ENCODE measurements at places on chromosomes 16 and 17.

DNA sequence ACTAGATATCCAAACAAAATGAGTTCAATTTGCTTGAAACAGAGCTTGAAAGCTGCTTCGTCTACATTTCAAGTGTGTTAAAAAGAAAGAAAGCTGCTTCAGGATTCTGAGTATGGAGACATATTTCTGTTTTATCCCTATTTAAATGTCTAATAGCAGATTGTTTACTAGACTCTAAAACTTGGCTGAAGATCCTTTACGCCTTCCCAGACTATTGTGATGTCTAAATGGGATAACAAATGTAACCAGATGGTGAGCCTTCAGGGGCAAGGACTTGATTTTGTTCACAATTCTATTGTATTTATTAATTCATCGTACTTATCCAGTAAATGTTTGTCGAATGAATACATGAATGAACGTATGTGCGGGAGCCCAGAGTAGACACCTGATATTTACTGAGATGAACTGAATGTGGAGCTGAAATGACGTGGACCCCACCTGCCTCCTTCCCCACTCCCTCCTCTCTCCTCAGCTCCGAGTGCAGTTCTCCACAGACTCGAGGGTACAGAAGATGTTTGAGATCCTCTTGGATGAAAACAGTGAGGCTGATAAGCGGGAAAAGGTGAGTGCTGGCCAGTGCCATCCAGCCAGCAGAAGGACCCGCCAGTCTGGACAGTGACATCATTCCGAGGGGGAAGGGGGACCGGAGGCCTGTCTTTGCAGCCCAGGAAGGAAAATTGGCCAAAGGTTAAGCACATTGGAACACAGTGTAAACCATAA lies 5.0 kb downstream of the UNC45B start:
- no peak for DNase-seq

DNA sequence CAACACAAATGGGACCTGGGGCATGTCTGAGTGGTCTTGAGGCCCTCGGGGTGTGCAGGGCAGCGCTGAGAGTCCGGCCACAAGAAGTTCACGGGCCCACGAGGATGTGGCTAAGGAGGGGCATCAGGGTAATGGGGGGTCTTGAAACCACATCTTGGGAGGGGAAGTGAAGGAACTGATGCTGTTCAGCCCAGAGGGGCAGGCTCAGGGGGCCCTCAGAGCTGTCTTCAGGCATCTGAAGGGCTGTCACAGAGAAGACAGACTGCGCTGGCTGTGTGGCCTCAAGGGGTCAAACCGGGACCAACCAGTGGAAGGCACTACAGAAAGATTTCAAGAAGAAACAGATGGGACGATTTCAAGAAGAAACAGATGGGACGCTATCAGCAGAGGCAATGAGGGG lies 45.1 kb downstream of the ZNF423 start:
- DNase-seq: no peak

- DNase-seq: no peak
These were observed 422.1 kb upstream of the SALL1 start for GRCh38 chr16:51573191-51573590.

- no peak for DNase-seq
These were observed 575.0 kb downstream of the CDH13 start for GRCh38 chr16:83201748-83202147.

- DNase-seq: no peak
These were observed 41.3 kb upstream of the MNT start for GRCh38 chr17:2442166-2442565.

- DNase-seq: peak; percentile 57
These were observed at the start of gene RILP for GRCh38 chr17:1649844-1650501. Gene RILP, minus strand, starts transcription at chr17:1649866. Its CDS starts 62 bp downstream, at chr17:1649804.

- DNase-seq: no peak
These were observed 83.9 kb upstream of the CIBAR2 start for GRCh38 chr16:85195900-85196772.

DNA sequence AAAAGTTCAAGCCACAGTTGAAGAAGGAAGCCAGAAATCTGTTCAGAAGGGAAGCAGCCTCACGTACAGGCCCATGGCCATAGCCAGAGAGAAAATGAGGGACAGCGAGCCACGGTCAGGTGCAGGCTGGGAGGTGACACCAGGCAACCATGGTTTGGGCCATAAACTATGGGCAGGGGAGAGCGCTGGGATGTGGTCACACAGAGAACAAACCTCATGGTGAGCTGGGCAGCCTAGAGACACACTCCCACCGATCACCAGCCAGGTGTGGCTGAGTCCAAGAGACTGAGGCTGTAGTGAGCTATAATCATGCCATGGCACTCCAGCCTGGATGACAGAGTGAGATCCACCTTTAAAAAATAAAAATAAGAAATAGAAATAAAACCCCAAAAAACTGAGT lies 76.5 kb downstream of the NETO2 start:
- no peak for DNase-seq

DNA sequence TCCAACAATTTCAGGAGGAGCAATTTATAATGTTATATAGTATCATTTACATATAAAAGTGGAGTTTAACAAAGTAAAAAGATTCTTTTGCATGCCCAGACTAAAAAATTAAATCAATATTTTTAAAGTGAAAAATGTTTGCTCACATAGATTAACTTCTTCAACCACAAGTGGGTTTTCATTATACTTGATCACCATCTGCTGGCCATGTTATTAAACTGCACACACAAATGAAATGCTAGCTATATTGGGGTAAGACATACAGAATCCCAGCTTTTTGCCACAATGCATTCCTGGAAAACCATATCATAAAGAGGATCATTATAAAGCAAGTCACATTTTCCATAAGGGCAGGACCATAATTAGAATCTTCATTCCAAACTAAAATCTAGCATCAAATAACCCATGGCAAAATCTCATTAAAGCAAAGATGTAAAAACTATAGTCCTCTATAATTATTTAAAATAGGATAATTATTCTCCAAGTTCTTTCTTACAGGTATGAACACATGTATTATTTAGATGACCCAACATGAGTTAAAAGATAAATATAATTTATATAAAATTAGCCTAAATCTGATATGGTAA lies 26.3 kb downstream of the CEP112 start:
- DNase-seq: peak; percentile 56

DNA sequence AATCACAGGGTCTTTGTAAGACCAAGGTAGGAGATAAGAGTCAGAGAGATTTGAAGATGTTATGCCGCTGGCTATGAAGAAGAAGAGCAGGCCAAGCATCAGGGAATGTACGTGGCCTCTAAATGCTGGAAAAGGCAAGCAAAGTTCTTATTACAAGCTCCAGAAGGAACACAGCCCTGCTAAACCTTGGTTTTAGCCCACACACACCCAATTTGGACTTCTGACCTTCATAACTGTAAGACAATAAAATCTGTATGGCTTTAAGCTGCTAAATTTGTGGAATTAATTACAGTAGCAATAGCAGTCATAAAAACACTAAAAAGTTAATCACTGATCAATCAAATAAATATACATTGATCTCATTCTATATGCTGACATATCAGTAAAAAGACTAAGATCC lies 6.0 kb downstream of the TMEM170A start:
- DNase-seq: no peak

- DNase-seq: no peak
These were observed 11.6 kb downstream of the CUEDC1 start for GRCh38 chr17:57943645-57944044.

- DNase-seq: no peak
These were observed 2.7 kb downstream of the TRPV2 start for GRCh38 chr17:16417896-16418684.

DNA sequence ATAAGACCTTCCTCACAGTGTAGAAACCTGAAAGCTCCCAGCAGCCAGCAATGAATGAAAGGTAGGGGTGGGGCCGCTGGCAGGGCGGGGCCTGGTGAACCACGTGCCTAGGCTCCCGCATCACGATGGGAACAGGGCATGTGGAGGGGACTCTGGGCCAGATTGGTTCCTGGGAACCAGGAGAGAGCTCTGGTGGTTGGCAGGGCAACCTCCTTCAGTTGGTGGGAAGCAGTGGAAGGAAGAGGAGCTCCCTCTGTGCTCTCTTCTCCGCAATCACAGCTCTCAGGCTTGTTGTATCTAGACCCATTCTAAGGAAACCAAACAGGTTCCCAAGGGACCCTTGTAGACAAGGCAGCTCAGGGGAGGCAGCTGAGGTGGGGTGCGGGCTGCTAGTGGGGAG lies 10.5 kb downstream of the GGA2 start:
- no peak for DNase-seq

DNA sequence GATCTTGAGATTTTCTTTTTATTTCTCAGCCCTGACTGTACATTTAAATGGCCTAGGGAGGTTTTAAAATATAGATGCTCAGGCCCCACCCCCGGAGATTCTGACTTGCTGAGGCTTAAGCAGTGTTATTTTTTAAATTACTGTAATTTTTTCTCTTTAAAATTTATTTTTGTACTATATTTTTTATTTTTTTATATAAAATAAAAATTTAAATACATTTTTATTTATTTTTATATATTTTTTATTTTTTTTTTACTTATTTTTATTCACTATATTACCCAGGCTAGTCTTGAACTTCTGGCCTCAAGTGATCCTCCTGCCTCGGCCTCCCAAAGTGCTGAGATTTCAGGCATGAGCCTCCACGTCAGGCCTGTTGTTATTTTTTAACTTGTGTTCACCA lies 83.3 kb downstream of the KATNIP start:
- no peak for DNase-seq

- DNase-seq: peak; percentile 76
These were observed 46.5 kb upstream of the CPNE2 start for GRCh38 chr16:57045694-57046381.

- DNase-seq: no peak
These were observed 273.4 kb upstream of the TNRC6C start for GRCh38 chr17:77684803-77685798.

- no peak for DNase-seq
These were observed 52.1 kb downstream of the PRKCA start for GRCh38 chr17:66354472-66354871.

- no peak for DNase-seq
These were observed 8.0 kb downstream of the TLCD3A start for GRCh38 chr17:740240-741017.

DNA sequence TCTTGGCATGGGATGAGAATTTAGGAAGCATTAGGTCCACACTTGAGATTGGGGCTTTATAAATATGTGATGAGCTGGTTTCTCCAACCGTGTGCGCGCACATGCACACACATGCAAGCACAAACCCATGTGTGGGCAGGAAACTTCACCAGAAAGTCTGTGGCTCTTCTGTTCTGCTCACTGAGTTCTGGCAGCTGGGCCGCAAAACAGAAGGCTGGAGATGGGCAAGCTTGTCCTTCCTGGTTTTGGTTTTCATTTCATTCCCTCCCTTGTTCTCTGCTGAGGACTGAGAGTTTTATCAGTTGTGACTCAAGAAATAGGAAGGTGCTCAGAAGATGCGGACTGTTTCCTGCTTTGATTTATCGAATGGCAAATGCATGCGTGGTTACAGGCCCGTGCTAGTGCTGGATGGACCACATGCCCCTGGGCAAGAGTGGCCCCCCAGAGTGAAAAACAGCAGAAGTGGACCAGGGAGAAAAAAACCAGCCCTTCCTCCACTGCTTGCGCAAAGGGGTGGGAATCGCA lies 14.1 kb downstream of the MAP3K14 start:
- DNase-seq: no peak

DNA sequence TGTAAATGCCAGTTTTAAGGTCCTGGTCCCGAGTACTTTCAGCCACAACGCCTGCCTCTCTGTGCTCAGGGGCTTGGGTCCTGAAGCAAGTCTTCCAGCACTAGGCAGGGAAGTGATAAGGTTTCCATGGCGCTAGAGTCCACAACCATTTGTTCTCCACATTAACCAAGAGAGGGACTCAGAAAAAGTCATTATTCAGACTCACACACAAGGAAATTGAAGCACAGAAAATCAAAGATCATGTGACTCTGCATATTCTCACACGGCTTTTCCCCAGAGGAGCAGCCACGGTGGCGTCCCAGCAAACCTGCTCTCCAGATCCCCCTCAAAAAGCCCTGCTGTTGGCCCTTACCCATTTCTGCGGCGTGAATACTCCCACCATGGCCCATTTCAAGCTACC lies 9.7 kb downstream of the ENPP7 start:
- DNase-seq: no peak

- DNase-seq: no peak
These were observed 364.1 kb downstream of the CPPED1 start for GRCh38 chr16:12439399-12440227.

GRCh38 chr16:88303890-88304819 lies 78.6 kb upstream of the ZNF469 start:
- no peak for DNase-seq

- DNase-seq: no peak
These were observed 2.0 kb downstream of the KDM6B start for GRCh38 chr17:7835814-7836595.

DNA sequence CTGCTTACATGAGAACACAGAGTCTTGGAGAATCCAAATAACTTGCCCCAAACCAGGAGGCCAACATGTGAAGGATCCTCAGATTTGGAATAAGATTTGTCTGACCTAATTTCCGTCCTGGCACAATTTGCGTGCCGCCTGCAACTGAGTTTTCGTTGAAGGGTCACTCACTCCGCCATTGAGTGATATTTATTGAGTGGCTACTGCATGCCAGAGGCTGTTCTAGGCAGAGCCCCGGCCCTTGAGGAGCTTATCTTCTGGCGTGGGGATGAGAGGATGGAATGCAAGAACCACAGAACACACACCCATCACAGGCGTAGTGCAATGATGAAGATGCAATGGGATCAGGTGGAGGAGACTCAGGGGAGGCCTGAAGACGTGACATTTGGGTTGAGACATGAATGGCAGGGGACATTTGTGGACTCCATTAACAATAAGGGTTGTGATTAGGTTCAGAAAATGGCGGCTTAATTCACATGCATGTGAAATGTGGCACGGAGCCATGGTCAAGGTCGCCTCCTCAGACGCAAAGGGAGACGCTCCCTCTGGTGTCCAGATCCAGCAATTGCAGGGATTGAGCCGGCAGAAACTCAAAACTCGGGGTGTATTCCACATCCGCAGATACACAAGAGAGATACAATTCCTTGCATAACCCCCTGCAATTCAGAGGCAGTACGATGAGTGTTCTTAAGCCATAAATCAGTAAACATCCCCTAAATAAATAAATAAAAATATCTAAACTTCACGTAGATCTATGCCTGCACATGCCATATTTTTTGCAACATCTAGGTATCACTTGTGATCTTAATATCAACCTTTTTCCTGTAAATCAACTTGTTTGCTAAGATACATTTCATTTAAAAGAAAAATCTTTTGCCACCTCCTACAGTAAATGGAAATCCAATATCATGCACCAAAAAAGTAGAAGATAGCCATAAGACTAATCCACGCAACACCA lies 57.9 kb upstream of the CACNG4 start:
- DNase-seq: peak; percentile 64

DNA sequence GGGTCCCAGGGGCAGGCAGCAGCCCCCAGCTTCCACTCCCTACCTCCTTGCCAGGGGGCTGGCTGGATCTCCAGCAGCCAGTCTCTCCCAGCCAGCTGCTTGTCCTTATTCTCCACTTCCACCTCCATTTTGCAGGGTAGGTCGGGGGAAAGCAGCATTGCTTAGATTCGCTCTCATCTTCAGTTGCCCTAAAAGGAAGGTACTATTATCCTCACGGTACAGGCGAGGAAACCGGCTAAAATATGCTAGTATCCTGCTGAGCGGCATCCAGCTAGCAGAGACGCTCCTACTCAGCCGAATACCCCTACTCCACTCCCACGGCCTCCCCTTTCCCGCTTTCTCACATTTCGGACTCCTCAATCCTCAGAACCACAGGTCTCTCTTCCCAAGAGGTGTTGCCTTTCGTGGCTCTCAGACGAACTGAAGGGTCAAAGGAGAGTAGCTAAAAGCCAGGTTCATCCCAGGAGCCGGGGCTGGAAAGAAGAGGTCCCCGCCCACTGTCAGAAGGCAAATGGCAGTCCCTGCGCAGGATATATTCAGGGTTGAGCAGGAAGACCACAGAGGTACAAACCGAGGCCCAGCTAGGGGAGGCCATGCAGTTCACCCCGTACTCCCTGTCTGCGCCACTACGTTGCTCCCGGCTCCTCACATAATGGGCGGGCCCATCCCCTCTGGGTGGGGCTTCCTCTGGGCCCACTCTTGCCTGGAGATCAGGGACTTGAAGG lies 1.7 kb upstream of the RAB11FIP4 start:
- no peak for DNase-seq
